ENCODE measurements at places on chromosomes 13 and 19.

DNA sequence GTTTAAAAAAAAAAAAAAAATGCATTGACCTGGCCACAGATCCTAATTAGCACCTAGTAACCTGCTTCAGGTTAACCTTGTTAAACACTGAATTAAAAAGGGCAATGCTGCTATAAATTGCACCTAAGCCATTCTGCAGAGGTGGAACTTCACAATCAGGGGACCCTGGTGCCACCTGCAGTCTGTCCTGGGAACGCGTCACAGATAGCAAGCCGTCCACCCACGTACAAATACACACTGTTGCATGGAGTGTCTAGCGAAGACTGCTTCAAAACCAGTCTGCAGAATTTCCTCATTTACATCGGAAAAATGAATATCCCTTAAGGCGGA, 169.3 kb downstream of the COL4A1 start:
- no peak for DNase-seq

- peak; percentile 62 for DNase-seq
Measured at GRCh38 chr13:66222127-66222526, 1008.0 kb downstream of the PCDH9 start.

DNA sequence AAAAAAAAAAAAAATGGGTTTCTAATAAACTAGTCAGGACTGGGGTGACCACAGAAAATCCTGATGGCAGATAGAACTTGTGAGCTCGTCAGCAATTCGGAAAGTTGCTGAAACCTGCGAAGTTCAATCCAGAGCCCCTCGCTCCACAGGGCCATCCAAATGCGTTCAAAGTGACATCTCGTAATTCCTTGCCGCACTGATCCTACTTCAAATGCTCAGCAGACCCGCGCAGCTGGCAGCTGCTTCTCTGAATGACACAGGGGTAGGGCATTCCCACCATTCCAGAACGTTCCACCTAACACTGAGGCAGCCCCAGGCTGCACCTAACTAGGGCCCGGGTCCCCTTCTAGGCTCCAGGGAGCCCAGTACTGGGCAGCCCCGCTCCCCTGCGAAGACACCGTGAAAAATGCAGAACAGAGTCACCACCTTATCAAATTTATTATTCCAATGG, 4.8 kb upstream of the DAPK3 start:
- DNase-seq: no peak

GRCh38 chr13:40563350-40564125, 102.9 kb downstream of the FOXO1 start:
- DNase-seq: no peak

GRCh38 chr19:47436712-47437401, 17.5 kb upstream of the MEIS3 start:
- DNase-seq: peak; percentile 44

- DNase-seq: no peak
Measured at GRCh38 chr13:22717036-22717435, 463.7 kb upstream of the SGCG start.

DNA sequence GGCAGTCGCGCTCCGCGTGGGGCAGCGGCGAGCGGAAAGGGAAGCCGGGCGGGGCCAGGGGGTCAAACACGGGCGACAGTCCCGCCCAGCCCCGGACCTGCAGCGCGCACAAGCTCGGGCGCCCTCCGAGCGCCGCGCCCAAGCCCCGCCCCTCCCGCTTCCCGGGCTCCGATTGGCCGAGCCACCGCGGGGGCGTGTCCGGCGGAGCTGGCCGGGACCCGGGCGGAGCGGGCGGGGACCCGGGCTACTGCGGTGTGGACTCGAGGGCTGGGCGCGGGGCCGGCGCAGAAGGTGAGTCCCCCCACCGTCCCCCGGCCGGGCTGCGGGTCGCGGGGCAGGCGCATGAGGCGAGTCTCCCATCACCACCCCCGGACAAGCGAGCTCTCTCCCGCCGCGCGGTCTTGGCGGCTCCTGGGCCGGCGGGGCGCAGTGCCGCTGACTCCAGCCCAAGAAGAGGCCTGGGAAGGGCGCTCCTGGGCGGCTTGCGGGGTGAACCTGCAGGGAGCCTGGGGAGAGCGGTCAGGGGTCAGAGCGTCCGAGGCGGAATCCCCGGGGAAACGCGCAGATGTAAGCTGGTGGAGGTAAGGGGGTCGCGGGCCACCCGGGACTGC, at the start of gene PLEKHF1:
TSS of gene PLEKHF1 (plus strand) at position 247 of the 611 bp plus-strand sequence. CDS start 8,379 bp downstream, outside the sequence.
- peak; percentile 66 for DNase-seq

GRCh38 chr19:29770648-29771047, 41.1 kb upstream of the CCNE1 start:
- no peak for DNase-seq

DNA sequence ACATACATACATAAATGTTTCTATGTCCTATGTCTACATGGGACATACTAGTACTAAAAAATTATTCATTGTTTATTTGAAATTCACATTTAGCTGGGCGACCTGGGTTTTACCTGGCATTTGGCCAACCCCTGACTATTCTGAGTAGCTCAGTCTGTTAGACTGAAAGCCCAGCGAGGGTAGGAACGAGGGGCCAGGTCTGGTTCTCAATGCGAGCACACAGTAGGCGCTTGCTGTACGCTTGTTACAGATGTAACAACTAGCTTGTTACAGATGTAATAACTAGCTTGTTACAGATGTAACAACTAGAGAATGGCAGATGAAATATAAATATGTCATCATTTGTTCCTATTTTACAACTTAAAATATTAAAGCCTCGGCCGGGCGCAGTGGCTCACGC, 920 bp upstream of the ANO8 start:
- DNase-seq: no peak

GRCh38 chr13:87452281-87452680, 218.9 kb upstream of the SLITRK5 start:
- DNase-seq: no peak

GRCh38 chr19:17688853-17689595, 870 bp upstream of the UNC13A start:
- DNase-seq: no peak

DNA sequence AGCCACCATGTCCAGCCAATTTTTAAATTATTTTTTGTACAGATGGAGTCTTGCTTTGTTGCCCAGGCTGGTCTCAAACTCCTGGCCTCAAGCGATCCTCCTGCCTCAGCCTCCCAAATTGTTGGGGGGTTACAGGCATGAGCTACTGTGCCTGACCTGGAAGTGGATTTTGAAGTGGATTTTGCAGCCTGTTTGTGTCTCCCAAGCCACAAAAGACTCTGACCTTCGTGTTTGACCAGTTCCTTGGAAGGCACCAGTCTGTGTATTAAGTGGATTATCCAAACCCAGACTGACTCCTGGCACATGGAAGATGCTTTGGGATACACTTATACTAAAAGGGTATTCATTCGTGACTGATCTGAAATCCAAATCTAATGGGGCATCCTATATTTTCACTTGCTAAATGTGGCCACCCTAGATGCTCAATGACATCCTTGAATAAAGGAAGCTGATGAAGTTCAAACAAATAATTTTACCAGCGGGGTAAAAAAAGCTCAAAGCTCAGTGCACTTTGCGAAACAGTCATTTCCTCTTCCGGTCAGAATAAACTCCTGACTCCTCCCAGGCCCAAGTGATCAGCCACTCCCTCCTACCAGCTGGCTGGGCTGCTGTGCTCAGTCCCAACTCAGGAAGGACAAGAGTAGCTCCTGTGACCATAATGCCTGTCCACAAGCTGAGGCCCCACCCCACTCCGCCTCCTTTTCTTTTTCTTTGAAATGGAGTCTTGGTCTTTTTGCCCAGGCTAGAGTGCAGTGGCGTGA, 32.6 kb upstream of the GATAD2A start:
- peak; percentile 95 for DNase-seq

DNA sequence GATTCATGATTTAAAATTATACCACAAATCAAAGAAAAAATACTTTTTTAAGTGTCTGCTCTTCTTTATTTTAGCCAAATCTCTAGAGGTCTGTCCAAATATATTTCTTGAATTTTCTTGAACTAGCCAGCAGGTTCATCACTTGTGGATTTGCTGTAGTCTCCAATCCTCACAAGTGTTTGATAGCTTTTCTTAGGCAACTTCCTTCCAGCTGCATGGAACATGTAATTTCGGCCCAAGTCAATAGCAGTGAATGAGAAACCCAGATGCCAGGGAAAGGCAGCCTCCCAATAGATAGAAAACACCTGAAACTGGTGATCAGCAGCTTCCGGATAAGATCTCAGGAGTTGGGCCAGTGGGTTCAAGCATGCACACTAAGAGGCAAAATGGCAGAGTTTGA, 15.6 kb upstream of the RNASEH2B start:
- peak; percentile 57 for DNase-seq

GRCh38 chr13:106155411-106155810, 380.1 kb downstream of the EFNB2 start:
- DNase-seq: no peak

DNA sequence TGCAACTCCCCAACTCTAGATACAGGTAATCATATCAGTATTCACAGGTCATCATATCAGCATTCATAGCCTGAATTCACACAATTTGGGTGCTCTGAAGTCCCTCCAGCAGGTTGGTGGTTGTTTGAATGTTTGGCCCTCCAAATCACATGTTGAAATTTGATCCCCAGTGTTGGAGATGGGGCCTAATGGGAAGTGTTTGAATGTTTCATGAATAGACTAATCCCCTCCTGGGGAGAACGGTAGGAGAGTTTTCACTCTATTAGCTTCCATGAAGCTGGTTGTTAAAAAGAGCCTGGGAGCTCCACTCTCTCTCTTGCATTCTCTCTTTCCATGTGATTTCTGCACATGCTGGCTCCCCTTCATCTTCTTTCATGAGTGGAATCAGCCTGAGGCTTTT, 288.6 kb upstream of the PCDH9 start:
- no peak for DNase-seq

GRCh38 chr13:112733112-112733511, 43.3 kb downstream of the ATP11A start:
- no peak for DNase-seq

DNA sequence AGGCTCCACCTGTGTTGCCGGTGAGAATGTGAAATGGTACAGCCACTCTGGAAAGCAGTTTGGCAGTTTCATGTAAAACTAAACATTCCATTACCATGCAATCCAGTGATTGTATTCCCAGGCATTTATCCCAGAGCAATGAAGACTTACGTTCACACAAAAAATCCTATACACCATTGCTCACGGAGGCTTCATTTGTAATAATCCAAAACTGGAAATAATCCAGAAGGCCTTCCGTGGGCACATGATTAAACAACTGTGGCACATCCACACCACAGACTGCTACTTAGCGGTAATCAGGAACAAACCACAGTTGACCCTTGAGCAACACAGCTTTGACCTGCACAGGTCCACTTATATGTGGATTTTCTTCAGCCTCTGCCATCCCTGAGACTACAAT, 339.7 kb downstream of the MTUS2 start:
- no peak for DNase-seq

DNA sequence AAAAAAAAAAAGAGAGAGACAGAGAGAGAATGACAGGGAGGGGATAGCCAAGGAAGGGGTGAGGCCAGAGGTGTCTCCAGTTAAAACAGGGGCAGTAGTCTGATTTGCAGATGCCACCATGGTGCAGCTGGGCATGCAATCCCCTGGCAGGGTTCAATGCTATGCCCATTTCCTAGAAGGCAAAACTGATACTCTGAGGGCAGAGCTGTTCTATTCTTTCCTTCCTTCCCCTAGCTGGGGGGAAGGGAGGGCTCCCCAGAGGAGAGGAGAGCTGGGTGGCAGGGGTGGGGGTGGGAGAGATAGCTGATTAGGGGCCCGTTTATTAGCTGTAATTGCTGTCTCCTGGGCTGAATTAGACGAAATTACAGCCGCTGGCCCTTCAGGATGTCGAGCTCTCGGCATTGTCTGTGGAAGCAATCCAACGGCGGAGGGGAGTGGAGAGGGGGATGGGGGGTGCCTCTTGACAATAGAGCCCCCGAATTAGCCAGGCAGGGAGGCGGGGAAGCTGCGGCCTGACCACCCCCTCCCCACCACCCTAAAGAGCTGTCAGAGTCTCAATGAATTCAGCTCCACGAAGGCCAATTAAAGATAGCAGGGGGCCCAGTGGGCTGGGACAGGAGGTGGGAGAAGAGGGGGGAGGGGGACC, 14.4 kb upstream of the DPP9 start:
- DNase-seq: no peak

DNA sequence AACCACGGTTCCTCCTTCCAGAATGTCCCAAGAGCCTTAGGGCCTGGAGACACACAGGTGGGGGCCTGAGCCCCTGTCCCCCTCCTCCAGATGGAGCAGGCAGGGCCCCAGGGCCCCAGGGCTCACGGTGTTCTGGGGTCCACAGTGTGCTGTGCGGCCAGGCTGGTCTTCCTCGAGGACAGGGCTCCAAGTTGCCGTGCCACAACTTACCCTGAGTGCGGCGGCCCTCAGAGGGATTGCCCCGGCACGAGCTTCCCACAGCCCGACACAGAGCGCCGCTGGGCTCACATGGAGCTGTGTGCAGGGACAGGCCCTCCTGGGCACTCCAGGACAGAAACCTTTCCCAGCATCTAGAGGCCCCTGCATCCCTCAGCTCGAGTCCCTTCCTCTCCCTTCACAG, 160.8 kb downstream of the KDM4B start:
- no peak for DNase-seq

DNA sequence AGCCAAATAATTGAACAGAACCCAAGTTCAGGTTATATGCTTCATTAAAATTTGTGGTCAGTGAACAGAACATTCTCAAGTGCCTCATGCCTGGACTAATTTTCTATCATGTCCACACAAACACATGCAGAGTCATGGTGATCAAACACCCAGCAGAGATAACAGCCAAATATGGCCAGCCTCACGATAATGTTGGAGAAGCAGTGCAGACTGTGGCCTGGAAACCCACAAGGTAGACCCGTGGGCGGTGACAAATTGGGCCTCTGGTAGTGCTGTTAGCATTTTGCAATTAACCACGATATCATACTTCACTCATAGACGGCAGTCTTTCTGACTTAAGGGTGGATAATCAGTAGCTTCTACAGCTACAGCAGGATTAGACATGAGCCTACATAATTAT, 35.0 kb upstream of the VWA8 start:
- peak; percentile 90 for DNase-seq

- no peak for DNase-seq
Measured at GRCh38 chr13:22210134-22210930, 539.5 kb downstream of the FGF9 start.

DNA sequence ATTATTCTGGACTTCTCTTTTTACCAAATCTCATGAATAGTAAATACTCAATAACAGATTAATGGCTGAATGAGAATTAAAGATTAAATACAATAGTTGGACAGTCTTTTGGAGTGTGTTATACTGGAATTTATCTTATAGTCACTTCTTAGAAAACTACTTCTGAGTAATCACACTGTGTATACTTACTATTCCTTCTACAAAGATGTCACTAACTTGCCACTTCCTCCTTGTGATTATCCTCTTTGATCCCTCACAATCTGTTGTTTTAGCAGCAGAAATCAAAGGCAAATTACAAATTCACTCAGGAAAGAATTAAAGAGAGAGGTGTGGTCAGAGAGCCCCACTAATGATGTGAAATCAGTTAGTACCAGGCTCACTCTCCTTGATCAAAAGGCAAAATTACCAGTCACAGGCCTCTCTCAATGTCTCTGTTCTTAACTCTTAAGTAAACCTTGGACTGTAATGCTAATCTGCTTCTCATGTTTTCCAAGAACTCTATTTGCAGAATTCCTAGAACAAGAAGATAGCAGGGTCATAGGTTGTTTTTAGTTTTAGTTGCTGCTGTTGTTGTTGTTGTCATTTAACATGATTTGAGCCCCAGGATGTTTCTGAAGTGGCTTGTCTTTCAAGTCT, 37.3 kb upstream of the FNDC3A start:
- DNase-seq: no peak
